ENCODE measurements at places on chromosomes 1 and 21. TPM values are rescaled to one million over a fixed set of nuclear protein-coding genes. Genes with fewer than 3 reads are reported as not detected.

- no peak for DNase-seq
Observed at GRCh38 chr1:180691322-180691913, 59.6 kb downstream of the XPR1 start.

DNA sequence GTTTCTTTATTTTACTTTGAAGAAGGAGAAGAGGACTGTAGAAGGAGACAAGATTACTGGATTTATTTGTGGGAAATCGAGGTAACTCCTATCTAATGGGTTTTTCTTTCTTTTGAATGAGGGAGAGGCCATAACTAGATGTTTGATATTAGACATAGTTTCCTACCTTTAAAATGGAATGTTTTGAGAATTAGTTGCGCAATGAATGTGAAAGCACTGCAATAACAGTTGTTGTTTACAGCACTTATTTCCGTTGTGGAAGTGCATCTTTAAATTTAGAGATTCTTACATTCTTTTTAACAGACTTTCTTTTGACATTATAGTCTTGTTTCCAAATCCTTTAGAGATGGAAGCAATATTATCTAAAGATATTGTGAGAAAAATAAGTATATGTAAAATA lies 229.0 kb downstream of the SRGAP2C start:
- no peak for DNase-seq

DNA sequence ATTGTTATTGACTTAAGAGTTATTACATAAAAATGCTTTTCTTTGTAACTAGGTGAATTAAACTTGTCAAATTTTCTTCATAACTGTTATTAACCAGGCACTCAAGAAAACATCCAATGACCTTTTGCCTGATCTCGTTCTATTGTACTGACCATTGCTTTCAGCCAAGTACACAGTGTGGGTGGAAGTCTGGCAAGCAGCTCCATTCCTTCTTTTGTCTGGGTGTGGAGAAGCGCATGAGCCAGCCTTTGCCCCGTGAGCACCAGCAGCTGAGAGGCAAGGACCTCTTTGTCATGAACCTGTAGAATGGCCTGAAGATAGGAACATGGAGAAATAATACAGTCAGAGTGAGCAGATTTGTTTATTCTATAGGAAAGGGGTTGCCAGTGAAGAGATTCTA lies 57.5 kb downstream of the IARS2 start:
- DNase-seq: peak; percentile 3

DNA sequence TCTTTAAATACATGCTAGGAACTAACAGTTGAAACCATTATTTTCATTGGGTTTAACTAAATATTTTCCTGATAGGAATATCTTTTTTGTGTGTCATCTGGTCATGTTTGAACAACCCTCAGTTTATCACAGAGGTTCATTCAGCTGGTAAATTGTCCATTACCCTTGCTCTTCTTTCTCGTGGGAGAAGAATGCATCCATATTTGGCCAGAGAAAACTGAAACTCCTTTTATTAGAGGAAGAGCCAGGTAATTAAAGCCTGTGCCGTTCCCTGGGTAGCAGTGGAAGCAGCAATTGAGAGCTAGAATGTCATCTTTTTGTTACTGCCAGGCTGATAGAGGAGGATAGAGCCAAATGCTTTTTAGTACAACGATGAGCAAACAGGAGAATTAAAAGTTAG lies 587.2 kb upstream of the ZRANB2 start:
- no peak for DNase-seq

- no peak for DNase-seq
Observed at GRCh38 chr1:53913352-53914033, 19.5 kb downstream of the DIO1 start.

GRCh38 chr1:47471163-47471562 lies 33.3 kb downstream of the FOXD2 start:
- DNase-seq: no peak

- DNase-seq: no peak
Observed at GRCh38 chr1:30330644-30331043, 392.7 kb downstream of the MATN1 start.

- no peak for DNase-seq
Observed at GRCh38 chr1:9121496-9122409, 7.1 kb downstream of the GPR157 start.

DNA sequence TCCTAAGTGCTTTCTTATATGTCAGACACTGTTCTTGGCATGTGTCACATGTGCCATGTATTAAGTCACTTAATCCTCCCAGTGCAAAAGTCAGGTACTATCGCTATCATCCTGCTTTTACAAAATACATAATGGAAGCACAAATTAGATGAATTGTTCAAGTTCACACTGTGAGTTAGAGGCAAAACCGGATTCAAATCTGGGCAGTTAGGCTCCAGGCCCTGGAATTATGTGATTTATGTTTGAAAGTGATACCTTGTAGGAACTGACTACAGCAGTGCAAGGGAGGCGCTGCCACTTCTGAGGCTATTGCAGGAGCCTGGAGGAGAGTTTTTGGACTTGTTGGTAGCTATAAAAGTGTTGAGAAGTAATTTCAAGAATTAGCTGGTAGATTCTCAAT lies 358.3 kb downstream of the HLX start:
- DNase-seq: no peak

GRCh38 chr1:220511179-220511578 lies 16.8 kb upstream of the MARK1 start:
- no peak for DNase-seq

- no peak for DNase-seq
Observed at GRCh38 chr1:46466477-46467182, 23.0 kb upstream of the DMBX1 start.

DNA sequence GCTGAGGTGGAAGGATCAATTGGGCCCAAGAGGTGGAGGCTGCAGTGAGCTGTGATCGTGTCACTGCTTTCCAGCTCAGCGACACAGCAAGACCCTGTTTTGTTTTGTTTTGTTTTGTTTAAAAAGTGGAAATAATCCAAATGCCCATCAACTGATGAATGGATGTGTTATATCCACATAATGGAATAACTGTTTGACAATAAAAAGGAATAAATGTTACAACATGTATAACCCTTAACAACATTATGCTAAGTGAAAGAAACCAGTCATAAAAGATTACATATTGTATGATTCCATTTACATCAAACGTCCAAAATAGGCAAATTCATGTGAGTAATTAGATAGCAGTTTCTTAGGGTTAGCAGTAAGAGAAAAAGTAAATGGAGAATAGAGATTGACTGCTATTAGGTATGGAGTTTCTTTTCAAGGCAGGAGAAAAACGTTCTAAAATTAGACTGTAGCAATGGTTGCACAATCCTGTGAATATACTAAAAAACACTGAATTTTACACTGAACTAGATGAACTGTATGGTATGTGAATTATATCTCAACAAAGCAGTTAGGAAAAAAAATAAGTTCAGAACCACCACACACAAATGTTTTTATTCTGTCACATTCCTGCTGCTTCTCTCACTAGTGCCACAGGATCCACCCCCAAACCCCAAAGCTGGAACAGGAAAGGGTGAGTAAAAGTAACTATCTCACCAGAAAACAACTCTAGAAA lies 15.7 kb downstream of the FOXJ3 start:
- DNase-seq: peak; percentile 40

GRCh38 chr1:203093754-203094410 lies 8.1 kb upstream of the MYOG start:
- DNase-seq: no peak

DNA sequence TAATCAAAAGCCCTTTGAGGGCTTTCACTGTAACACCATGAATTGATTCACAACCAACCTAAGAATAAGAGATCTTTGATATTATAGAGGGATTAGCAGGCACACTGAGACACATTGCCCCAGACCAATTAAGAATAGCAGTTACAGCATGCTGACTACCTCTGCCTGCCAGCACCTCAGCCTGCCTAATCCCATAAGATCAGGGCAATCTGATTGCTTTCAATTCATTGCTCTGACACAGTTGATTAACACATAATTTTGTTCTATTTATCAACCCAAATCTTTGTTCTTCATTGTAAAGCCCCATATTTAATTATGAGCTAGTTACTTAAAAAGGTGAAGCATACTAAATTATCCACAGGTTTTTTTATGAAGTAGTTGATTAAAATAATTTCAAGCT lies 548.8 kb upstream of the ZP4 start:
- DNase-seq: no peak

DNA sequence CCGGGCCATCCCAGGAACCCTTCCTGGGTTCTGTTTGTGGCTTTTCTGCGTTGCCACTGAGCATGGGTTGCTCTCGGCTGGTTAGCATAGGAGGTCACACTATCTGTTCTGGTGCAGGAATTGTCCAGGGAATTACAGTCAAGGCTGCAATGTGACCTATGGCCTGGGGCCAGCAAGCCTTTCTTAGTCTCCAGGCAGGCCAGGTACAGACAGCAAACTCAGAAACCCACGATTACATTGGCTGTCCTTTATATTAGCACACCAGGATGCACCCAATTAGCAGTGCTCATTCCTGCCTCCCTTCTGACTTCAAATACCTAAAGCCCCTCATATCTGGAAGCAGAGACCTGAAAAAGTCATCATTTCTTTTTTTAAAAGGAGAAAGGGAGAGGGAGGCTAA lies 55.2 kb downstream of the CD247 start:
- no peak for DNase-seq

DNA sequence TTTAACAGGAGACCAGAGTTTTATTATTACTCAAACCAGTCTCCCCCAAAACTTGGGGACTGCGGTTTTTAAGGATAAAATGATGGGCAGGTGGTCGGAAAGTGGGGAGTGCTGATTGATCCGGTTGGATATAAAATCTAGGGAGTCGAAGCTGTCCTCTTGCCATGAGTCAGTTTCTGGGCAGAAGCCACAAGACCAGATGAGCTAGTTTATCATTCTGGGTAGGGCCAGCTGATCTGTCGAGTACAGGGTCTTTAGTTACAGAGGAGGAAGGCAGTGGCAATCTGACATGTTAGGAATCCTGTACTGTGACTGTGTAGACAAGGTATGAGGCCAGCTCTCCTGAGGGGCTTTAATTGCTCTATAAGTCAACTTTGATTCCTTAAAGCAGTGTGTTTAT lies 22.9 kb upstream of the FOXE3 start:
- DNase-seq: peak; percentile 79

- DNase-seq: no peak
Observed at GRCh38 chr1:15188678-15189077, 35.1 kb downstream of the TMEM51 start.

DNA sequence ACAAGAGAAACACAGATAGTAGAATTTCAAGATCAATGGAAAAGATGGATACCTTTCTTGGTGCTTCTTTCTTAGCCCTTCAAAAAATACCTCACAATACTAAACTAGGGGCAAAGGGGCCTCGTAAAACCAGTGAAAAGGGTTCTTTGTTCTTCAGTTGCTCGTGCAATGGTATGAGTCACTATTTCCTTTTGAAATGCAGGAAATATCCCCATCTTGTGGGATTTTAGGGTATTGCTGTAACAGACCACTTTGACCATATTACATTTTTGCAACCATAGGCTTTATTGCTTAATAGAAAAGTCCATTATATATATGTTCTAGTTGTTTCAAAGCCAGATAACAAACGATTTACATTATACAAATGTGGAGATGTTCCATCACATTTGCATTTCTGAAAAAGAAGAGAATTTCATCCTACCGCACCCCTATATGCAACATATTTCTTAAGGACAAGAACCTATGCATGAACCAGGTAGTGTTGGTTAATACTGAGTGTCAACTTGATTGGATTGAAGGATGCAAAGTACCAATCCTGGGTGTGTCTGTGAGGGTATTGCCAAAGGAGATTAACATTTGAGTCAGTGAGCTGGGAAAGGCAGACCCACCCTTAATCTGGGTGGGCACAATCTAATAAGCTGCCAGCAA lies 88.6 kb upstream of the PKN2 start:
- peak; percentile 40 for DNase-seq

GRCh38 chr21:31011412-31011811 lies 26.9 kb downstream of the KRTAP19-8 start:
- no peak for DNase-seq

GRCh38 chr1:31796707-31797106 lies 19.1 kb downstream of the SPOCD1 start:
- no peak for DNase-seq

GRCh38 chr21:17784604-17785402 lies 34.4 kb downstream of the C21orf91 start:
- DNase-seq: no peak

DNA sequence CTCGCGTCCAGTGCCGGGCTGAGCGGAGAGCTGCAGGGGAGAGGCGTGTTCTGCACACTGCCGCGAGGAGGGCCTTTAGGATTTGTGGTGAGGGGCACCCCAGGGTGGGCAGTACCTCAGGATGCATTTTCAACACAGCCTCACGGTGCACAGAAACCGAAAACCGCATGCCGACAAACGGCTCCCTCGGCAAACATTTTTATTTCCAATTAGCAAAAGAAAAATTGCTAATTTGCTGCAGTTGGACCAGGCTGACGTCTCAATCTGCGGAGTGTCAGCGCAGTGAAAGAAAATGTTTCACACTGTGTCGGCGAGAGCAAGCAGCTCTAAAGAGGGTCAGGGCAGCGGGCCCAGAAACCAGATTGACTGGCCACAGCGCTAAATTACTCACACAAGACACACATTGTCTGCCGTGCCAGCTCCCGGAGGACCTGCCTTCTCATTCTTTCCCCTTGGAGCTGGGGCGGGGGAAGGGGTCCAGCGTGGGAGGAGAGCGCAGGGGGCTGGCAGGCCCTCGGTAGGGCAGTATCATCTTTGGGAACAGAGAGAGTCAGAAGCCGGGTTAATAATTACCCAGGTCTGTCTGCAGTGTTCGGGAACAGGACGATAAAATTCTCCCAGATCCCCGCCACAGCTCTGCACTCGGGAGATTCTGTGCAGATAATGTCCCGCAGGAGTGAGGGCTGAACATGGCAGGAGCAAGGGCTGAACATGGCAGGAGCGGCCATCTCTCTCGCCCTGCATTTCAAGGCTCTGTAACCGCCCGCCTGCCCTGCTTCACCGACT lies 150.2 kb downstream of the PRDM16 start:
- DNase-seq: no peak

- DNase-seq: no peak
Observed at GRCh38 chr1:87120779-87121178, 206.3 kb downstream of the HS2ST1 start.

- DNase-seq: peak; percentile 60
Observed at GRCh38 chr21:29481641-29482040, 182.9 kb downstream of the BACH1 start.

- no peak for DNase-seq
Observed at GRCh38 chr1:5140136-5140535, 485.7 kb downstream of the AJAP1 start.

DNA sequence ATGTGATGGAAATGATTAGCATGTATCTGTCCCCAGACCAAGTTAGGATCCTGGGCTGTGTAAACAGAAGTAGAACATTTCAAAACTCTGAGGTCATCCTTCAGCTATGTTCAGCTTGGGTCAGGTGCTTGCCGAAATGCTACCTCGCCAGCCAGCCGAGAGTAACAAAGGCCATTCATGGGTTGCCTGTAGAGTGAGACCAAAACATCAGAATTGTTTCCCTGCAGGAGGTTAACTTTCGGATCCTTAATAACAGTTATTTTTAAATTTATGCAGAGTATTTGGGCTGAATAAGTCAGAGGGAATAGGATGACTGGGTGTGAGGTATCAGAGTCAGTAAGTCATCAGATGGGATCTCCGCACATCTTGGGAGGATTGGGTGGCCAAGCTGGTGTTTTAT lies 35.6 kb downstream of the SMYD2 start:
- peak; percentile 41 for DNase-seq

Gene C2CD4D
- not detected for total RNA-seq

Gene EVI5
- total RNA-seq: 11.4 TPM

Gene REN
- not detected for total RNA-seq

Gene GSTM5
- total RNA-seq: not detected

Gene SPAG17
- not detected for total RNA-seq

Gene GADD45A
- 112 TPM for total RNA-seq

Gene SLC6A17
- total RNA-seq: 0.23 TPM

Gene B4GALT2
- total RNA-seq: 115 TPM

Gene GUCA2A
- not detected for total RNA-seq

Gene CHI3L1
- total RNA-seq: not detected

Measured in LHCN-M2 (cell line).